Fibroblast of the aortic adventitia (primary cell): ENCODE measurements at places on chromosomes 16 and 17. TPM values are rescaled to one million over a fixed set of nuclear protein-coding genes. Genes with fewer than 3 reads are reported as not detected.
A peak's percentile ranks its signal among the peaks of the same experiment; 100 is the strongest.

GRCh38 chr16:52709306-52709705 lies 162.4 kb upstream of the TOX3 start:
- DNase-seq = no peak

DNA sequence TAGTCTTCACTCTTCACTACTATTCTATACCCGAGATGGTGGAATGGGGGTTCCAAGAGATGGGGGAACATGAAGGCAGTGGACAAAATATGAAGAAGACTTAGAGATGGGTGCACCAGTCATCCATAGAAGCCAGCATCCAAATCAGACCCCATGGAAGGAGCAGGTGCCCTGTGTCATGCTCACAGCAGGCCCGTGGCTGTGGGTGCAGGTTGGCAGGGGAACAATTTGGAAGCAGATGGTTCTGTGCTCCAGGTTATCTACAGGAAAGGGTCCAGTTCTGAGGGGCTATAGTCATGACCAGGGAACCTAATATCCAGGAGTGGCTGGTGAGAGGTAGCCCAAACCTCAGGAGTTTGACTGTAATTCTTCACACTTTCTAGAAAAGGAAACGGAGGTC lies 9.6 kb upstream of the LPCAT2 start:
- no peak for DNase-seq

DNA sequence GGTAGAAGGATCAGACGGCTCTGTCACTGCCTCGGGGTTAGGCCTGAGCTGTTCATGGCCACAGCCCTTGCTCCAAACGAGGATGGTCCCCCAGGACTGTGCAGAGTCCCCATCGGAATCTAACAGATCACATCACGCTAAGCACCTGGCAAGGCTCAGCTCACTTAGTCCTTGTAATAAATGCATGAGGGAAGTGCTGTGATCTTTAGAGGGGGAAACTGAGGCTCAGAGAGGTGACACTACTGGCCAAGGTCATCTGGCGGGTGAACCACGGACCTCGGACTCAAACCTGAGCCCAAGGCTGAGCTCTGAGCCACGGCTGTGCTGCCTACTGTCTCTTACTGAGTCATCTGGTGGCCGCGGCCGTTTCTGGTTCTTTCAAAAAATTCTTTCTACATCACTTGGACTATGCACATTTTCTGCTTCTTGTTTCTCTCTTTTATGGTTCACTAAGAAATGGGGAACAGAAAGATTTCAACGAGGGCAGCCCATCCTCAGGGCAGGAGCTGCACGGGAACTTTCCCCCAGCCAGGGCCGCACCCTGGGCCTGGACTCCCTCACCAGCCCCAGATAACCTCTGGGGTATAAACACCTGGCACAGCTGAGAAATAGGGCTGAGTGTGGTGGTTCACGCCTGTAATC lies 55.6 kb downstream of the COTL1 start:
- DNase-seq = no peak

DNA sequence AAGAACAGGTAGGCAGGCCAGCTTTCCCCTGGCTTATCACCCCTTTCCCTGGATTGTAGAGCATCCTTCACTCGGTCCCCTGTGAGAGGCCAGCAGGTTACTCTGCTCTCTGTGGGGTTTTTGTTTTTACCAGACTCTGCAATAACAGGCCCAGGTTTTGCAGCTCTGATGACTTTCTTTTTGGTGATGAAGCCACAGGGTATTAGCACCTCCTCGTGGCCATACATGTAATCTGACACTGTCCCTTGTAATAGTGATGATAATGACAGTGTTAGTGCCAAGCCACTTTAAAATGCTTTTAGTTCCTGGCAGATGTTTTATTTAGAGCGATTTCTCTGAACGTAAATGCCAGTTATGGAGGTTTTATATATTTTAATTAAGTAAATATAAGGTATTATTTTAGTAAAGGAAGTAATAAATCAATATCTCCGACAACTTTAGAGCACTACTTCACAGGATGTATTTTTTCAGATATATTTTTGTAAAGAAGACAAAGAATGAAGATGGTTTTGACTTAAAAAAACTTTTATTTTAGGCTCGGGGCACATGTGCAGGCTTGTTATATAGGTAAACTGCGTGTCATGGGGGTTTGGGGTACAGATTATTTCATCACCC lies 38.0 kb upstream of the CPHXL start:
- peak; percentile 85 for DNase-seq

- DNase-seq = no peak
Observed at GRCh38 chr17:40477796-40478195, 23.6 kb downstream of the TNS4 start.

GRCh38 chr17:51908841-51909537 lies 249.5 kb downstream of the CA10 start:
- no peak for DNase-seq

DNA sequence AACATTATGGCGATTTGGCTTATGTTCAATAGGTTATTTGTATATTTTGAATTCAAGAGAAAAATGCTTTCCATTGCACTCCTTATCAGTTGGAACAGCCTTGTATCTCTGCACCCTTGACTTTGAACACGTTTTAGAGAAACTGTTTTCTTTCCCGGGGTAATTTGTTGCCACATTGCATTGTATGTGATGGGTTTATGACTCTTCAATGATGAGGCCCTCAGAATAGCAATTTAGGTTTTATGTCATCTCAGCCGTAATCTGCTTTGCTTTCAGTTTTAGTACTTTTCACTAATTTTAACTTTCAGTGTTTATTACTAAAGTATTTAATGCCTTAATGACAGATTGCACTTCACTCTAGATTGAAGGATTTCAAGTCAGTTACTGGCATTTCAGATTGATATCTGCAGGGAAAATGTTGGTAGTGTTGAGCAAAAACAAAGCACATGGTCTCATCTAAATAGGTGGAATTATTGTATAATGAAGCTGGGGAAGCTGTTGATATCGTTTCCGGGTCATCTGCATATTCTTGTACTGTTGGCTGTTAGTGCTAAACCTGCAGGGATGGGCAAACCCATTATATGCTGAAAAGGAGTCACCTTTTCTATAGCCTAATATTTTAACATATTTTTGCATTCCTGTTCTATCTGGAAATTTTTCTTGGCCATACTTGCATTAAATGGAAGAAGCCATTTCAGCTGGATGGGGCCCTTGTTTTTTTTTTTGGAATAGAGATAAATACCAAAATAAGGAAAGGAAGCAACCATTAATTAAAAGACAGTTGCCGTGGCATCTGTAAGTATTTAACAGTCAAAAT lies 2.0 kb downstream of the LUC7L3 start:
- DNase-seq = no peak

- DNase-seq = no peak
Observed at GRCh38 chr16:69451166-69451565, 26.7 kb downstream of the CYB5B start.

The RABEP2 gene
- 27.4 and 30.4 TPM in 2 replicates for total RNA-seq

The MAP2K3 gene
- total RNA-seq = 22.9 and 24.5 TPM in 2 replicates

The KRTAP4-3 gene
- not detected in 2 replicates for total RNA-seq

The PYY gene
- not detected in 2 replicates for total RNA-seq
